ENCODE measurements at places on chromosomes 3 and 15.

DNA sequence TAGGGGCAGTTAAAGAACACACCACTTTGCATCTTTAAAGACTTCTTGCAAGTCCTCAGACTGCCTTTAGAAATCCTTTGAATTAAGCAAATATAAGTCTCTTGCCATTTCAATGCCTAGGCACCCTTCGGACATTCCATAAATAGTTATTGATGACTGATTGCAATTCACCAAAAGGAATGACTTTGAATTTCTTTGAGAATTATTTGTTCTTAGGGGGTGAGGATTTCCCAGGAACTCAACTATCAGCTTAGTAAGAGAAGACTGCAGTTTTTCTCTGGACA lies 495 bp upstream of the MYEF2 start:
- DNase-seq: no peak

DNA sequence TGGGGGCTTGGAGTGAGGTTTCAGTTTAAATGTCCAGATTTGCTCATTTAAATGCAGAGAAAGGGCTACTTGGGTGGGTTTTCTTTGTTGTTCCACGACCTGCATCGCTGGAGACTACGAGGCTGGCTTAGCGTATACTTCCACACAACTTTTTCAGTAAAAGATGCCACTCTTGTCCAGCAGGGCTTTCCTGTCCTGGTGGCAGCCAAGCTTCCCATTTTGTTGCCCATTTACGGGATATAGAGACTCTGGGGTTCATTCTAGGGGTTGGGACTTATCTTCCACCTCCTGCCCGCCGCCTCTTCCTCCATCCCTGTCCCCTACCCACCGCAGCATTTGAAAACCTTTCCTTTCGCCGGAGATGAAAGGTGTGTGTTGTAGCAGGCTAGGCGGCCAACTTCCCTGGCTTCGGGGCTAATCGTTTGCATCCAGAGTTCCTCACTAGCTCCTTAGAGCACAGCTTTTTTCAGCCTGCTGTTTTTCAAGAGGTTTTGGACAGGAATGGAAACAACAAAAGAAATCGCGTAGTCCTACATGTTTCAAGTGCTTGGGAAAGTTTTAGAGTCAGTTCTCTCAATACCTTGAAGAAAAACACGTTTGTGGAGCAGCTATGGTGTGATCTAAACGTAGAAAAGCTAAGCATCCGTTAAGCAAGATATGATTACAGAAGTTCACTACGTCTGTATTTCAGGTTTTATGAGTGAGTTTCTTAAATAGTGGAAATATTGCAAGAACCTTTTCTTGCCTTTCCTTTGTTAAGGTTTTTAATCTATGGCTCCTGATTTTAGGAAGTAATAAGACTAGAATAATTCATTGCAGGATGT lies 843 bp downstream of the CHRNA5 start:
- DNase-seq: peak; percentile 70

DNA sequence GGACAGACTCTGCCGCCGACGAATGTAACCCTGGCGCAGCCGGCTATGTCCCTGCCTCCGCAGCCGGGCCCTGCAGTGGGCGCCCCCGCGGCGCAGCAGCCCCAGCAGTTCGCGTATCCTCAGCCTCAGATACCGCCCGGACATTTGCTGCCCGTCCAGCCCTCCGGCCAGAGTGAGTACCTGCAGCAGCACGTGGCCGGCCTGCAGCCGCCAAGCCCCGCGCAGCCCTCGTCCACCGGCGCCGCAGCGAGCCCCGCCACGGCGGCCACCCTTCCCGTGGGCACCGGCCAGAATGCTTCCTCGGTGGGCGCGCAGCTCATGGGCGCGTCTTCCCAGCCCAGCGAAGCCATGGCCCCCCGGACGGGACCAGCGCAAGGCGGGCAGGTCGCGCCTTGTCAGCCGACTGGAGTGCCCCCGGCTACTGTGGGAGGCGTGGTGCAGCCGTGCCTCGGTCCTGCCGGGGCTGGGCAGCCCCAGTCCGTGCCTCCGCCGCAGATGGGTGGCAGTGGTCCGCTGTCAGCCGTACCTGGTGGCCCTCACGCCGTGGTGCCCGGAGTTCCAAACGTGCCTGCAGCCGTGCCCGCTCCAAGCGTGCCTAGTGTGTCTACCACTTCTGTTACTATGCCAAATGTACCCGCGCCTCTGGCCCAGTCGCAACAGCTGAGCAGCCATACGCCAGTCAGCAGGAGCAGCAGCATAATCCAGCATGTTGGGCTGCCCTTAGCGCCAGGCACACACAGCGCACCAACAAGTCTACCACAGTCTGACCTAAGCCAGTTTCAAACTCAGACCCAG lies 2.4 kb downstream of the TSC22D2 start:
- peak; percentile 25 for DNase-seq

DNA sequence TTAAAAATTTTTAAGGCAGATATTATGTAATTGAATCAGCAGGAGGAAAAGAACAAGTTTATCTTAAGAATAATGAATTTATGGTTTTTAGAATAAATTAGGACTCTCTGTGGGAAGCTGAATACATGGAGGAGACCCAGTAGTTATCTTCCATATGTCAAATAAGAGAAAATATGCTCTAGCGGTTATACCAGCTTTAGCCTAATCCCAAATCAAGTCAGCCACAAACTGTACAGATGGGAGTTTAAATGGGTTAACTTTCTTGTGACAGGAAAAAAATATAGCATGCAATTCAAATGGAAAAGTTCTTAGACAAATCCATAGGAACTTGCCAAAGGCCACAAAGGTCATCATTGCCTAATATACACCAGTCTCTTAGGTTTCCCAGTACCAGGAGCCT lies 84.3 kb downstream of the TTBK2 start:
- DNase-seq: no peak

GRCh38 chr3:66113542-66113941 lies 74.8 kb upstream of the MAGI1 start:
- DNase-seq: no peak

GRCh38 chr3:171776411-171776810 lies 33.9 kb downstream of the PLD1 start:
- DNase-seq: no peak

DNA sequence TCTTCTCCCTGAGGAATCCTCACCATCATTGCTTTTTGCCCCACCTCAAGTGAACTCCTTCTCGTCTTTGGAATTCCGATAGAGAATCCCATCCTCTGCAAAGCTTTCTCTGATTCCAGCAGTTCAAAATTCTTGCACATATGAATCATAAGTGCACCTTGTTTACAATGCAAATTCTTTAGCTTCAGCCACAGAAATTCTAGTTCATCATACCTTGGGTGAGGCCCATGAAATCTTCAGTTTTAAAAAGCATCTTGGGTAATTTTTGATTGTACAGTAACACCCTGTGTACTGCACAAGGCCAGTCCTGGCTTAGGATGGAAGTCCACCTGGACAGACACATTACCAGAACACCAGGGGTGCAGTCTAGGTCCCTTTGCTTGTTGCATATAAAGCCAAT lies 30.8 kb downstream of the MDFIC2 start:
- no peak for DNase-seq

DNA sequence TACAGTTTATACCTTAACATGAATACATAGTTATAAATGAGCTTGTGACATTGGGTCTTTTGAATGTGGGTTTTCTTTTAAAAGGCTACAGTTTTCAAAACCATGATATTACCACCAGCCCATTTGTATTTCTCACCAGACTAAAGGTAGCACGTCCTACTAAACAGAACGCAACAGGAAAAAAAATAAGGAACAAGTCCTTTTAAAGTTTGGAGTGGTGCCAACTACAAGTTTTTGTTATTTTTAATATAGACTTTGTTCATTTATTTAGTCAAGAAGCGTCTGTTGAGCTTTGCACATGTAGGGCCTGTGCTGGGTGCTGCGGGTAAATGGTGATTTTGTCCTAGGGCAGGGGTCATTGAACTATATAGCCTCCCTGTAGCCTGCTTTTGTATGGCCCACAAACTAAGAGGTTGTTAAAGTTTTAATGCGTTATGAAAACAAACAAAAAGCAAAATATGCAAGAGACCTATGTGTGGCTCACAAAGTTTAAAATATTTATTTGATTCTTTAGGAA lies 164.4 kb downstream of the GHSR start:
- no peak for DNase-seq

- peak; percentile 40 for DNase-seq
Measured at GRCh38 chr3:40387001-40387894, at the start of gene ENTPD3. Gene ENTPD3, plus strand, starts transcription at chr3:40387184. Its CDS starts 874 bp downstream, at chr3:40388058.

GRCh38 chr15:71117714-71118305 lies 2.5 kb downstream of the THSD4 start:
- no peak for DNase-seq

Measured in HAP-1 (cell line).